Activated CD4-positive, alpha-beta T cell treated with anti-CD3 and anti-CD28 coated beads for 24 hours (primary cell): ENCODE measurements at places on chromosomes 2 and 18.

DNA sequence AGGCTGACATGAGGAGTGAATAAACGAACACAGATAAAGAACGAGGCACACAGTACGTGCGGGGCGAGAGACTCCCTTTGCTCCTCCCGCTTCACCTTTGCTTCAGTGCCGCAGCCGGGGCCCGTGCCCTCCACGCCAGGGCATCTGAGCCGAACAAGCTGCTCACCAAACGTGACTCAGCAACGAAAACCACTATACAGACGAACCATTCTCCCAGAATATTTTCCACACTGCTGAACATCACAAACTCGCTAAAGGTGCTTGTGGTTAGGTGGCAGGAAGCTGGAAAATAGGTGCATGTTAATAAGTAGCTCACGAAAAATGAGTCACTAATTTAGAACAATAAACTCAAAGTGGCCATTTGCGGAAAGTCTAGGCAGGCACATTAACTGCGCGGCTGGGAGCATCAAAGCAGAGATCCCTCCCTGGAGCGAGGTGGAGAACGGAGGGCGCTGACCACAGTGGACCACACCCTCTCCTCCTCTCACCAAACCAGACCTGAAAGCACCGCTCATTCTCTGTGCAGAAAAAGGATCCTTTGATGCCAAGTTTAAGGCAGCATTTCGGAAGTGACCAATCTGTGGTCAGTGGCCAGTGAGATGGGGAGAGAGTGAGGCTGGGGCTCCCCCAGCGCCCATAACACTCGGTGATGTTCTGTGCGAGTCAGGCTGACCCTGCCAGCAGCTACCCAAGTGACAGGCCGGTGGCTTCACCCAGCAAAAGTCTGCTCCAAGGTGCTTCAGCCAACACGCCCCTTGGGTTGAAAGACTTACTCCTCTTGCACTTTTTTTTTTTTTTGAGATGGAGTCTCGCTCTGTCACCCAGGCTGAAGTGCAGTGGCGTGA, 153.2 kb downstream of the HDAC4 start:
- DNase-seq, result no peak

DNA sequence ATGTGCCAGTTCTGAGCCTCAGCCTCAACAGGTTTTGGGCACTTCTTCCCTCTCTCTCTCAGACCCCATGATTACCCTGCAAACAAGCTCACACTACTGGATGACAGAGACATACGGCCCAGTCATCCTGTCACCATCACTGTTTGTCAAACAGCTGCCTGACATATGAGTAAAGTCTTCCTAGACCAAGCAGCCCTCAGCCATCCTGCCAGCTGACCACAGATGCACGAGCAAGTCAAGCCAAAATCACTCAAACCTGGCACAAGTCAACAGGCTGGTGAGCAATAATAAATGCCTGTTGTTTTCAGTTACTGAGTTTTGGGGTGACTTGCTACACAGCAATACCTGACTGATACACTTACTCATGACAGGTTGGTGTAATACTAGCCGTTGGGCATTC, 75.5 kb upstream of the KLF7 start:
- no peak for DNase-seq

DNA sequence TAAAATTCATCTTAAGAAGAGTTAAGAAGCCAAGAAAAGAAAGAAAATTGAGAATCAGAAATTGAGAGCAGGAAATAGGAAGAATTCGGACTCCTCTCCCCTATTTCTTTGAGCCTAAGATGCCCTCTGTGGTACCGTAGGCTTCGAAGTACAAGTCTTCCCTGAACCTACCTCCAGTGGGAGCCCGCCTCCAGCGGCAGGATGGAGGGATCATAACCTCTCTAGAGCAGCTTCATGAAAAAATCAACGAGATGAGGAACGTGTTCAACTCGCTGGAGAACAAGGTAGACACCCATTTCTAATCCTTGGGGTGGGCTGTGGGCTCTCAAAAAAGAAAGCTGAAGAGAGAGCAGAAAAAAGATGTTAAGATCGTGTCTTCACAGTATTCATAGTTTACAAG, 36.3 kb downstream of the ARHGEF33 start:
- no peak for DNase-seq

DNA sequence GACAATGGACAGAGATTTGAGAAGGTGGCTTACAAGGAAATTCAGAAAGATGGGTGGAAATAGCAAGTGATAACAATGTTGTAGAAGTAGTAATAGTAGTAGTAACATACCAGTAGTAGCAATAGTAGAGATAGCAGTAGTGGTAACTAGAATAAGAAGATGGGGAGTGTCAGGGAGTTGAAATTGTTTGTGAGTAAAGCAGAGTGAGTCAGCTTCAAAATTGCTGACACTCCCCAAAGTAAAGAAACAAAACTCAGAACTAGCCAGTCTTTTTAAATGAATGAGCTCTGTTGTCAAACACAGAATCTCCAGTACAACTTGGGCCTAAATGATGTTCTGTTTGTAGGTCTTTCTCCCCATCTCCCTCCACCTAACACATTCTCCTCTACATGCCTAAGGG, 1040.9 kb downstream of the CBLN2 start:
- no peak for DNase-seq

- no peak for DNase-seq
Measured at GRCh38 chr2:10160203-10160955, 37.8 kb downstream of the RRM2 start.

DNA sequence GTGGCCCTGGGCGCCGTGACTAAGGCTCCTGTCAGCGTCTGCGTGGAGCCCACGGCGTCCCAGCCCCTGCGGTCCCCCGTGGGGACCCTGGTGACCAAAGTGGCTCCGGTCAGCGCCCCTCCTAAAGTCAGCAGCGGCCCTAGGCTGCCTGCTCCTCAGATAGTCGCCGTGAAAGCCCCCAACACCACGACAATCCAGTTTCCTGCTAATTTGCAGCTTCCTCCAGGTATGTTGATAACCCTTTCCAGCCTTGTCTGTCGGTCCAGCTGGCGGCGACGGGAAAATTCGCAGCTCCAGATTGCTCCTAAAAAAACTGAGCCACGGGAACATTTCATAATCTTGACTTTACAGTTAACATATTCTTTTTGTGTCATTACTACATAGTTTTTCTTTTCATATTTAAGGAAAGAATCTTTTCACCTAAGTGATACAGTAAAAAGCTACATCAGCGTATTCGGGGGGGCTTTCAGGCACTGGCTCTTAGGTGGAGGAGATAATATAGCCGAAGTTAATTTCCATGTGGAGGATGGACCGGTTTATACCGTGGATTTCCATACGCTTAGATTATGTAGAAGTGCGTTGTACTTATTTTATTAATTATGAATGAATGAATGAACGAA, 916 bp downstream of the TAF4B start:
- DNase-seq, result no peak

GRCh38 chr2:101427240-101427639, 39.9 kb upstream of the CREG2 start:
- DNase-seq, result no peak

DNA sequence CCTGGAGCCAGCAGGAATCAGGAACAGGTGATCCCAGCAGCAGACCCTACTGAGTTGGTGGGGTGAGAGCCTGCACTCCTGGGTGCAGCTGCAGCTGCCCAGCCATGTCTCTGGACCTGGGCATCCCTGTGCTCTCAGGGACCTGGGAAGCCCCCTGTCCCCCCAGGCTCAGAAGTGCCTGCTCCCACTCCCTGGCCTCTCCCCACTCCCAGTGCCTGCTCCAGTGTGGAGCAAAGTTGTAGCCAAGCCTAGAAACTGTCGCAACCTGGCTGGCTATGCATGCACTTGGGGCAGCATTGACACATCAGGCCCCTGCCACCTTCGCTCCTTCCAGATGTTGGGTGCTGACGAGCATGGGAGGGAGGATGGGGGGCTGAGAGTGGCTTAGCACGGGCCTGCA, 1124.7 kb upstream of the ACVR2A start:
- no peak for DNase-seq

GRCh38 chr18:7369006-7369405, 138.1 kb downstream of the LRRC30 start:
- DNase-seq, result no peak

GRCh38 chr18:23619388-23619881, 33.1 kb upstream of the NPC1 start:
- DNase-seq, result peak; percentile 10
